ENCODE measurements at places on chromosomes 5 and 9.

DNA sequence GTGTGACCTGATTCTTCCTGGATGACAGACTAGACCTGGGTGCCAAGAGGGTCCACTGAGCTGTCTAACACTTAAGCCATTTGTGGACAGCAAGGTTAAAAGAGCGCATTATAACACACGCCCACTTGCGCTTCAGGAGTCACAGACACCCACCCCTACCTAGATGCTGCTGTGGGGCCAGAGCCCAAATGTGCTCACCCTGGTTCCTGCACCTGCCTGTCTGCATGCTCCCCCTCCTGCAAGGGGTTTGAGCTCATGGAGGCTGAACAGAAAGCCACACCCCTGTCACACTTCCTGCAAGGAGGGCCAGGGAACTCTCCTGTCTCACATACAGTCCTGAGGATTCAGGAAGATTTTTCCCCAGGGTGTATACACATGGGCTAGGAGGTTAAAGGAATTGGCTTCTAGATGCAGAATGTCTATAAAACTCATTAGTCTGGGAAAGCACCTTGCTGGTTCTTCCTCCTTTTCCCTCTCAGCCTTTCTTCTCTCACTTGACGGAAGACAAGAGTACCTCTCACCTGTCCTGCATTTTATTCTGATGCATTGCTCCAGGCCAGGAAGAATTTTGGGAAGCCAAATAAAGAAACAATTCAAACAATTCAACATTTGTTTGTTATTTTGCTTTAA is 87.4 kb upstream of the LHFPL2 start:
- no peak for DNase-seq

GRCh38 chr5:69374911-69375446 is 5.4 kb downstream of the RAD17 start:
- DNase-seq, result no peak

DNA sequence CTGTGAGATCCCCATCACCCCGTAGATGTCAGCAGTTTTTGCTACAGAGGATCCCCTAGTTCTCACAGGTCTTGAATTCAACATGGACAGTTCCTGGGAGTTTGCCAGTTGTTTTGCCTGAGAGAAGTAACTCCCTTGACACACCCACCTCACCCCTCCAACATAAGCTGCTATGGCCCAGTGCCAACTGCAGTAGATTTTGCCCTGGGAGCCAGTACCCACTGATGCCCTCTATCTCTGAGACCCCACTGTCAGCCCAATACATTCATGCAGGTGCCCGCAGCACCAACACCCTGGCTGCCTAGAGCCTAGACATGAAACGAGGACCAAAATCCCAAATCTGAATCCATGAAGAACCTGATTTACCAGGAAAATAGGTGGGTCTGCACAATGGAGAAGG is 583.9 kb upstream of the CTNND2 start:
- no peak for DNase-seq

GRCh38 chr5:94693043-94693822 is 74.8 kb downstream of the SLF1 start:
- DNase-seq, result no peak

DNA sequence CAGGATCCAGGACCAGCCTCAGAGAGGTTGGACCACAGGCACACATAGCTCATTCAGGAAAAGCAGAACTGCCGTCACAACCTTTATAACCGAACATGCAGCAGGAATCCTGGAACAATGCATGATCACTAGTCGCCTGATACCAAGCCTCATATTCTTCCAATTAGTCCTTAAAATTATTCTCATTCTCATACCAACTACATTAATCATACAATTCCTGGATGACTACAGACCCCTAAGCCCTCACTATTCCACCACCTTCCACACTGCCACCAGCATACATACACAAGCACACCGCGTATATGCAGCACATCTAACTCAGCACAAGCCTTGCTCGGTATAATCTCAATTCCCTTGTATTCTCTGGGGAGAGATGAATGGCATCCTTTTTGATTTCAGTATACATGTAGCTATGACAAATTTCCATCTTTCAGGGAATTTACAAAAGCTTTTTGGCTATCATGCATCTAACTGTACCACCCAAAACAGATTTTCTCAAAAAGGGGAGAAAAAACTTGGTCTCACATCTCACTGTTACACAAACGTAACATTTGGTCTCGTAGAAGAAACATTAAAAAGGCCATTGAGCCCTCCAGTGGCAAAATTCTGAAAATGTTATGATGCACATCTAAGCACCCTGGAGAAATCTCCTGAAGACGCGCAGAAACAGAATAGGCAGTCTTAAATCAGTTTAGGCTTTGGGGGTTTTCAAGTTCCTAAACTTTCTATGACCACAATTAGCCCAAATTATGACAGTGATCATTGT is 46.2 kb downstream of the MCTP1 start:
- no peak for DNase-seq

GRCh38 chr9:21708260-21708711 is 94.2 kb upstream of the MTAP start:
- DNase-seq, result no peak

DNA sequence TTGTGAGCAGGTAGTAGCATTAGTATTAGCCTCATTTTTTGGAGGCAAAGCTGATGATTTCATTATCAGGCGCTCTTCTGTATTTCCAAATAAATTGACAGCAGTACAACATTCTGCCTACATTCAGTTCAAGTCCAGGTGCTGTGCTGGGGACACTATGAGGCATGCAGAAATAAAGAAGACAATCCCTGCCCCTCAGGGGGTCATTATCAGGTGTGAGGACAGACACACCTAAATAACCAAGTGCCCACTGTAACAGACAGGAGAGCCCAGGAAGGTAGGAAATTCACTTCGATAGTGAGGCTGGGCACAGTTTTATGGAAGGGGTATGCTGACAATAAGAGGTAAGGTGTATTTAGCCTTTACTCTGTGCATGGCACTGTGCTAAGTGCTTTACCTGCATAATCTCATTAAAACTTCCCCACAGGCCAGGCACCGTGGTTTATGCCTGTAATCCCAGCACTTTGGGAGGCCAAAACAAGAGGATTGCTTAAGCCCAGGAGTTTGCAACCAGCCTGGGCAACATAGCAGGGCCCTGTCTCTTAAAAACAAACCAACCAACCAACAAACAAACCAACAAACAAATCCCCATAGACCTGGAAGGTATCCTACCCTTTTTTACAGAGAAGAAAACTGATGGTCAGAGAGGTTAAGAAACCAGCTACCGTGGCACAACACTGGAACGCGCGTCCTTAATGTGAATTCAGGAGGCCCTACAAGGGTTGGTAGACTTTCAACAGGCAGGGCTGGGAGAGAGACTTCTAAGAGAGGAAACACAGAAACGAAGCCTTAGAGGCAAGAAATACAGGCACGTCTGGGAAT is 17.5 kb upstream of the GPX3 start:
- no peak for DNase-seq

- DNase-seq, result no peak
Measured at GRCh38 chr5:31359839-31360238, 166.4 kb downstream of the CDH6 start.

- DNase-seq, result no peak
Measured at GRCh38 chr5:107671742-107672210, 1.0 kb upstream of the EFNA5 start.

DNA sequence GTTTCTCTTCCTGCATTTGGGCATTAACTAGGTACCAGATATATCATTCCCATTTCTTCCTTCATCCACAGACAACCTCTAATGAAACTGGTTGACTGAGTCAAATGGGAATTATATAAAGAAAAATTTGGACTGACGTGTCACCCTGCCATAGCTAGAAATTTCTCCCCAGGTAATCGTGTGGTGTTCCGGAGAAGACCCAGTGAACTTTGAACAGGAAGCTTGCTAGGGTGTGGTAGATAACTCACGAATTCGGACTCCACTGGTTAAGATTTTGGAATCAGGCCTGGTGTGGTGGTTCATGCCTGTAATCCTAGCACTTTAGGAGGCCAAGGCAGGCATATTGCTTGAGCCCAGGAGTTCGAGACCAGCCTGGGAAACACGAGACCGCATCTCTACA is 114.3 kb upstream of the OTULINL start:
- no peak for DNase-seq

DNA sequence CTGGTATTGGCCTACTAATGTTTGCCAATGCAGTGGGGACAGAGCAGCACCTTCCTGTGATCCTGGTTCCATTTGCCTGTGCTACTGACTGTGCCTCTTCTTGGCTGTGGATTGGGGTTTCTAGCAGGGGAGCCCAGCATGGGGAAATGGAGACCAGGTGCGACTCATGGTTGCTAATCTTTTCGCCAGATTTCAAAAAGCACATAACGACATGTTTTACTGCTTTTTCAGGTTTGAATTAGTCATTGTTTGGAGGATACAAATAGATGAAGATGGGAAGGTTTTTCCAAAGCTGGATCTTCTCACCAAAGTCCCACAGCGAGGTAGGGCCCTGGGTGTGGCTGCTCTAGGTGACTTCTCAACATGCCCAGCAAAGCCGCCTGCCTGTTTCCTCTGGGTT is 57.6 kb downstream of the IPPK start:
- DNase-seq, result no peak

GRCh38 chr5:147708708-147709107 is 73.8 kb downstream of the JAKMIP2 start:
- no peak for DNase-seq

DNA sequence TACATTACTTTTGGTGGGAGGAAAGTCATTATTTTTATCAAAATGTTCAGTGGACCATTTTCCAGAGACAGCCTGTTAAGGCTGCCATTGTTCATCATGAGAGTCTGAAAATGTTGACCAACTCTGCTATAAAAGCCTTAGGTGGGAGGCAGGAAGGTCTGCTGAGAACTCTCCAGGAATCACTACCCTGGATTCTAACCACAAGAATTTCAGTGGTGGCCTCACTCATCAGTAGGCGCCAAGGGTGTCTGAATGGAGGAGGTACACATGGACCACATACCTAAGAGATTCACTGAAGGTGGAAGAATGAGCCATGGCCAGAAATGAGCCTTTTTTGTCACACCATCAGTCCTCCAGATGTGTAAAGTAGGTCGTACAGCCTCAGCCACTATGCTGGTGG is 21.0 kb upstream of the TLX3 start:
- DNase-seq, result no peak

DNA sequence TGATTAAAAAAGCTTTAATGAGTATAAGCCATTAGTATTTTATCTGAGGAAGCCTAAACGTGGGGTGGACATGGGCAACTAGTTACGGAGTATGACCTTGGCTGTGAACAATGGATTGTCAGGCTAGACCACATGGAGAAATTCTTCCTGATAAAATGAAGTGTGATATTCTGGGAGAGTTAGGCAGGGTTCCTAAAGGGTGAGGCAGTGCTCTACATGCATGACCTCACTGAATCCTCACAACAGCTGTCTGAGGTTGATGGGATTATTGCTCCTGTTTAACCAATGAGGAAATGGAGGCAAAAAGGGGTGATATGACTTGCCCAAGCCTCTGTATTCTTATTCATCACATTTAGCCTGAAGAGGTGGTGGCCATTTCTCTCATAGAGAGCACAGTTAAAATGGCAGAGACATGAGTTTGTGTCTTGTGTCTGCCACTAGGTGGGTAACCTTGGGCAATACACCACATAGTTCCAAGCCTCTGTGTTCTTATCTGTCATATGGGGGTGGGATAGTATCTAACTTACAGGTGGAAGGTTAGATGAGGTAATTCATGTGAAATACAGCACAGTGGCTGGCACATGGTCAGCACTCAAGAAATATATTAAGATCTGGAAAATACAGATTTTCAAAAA is 96.1 kb upstream of the NR3C1 start:
- no peak for DNase-seq

DNA sequence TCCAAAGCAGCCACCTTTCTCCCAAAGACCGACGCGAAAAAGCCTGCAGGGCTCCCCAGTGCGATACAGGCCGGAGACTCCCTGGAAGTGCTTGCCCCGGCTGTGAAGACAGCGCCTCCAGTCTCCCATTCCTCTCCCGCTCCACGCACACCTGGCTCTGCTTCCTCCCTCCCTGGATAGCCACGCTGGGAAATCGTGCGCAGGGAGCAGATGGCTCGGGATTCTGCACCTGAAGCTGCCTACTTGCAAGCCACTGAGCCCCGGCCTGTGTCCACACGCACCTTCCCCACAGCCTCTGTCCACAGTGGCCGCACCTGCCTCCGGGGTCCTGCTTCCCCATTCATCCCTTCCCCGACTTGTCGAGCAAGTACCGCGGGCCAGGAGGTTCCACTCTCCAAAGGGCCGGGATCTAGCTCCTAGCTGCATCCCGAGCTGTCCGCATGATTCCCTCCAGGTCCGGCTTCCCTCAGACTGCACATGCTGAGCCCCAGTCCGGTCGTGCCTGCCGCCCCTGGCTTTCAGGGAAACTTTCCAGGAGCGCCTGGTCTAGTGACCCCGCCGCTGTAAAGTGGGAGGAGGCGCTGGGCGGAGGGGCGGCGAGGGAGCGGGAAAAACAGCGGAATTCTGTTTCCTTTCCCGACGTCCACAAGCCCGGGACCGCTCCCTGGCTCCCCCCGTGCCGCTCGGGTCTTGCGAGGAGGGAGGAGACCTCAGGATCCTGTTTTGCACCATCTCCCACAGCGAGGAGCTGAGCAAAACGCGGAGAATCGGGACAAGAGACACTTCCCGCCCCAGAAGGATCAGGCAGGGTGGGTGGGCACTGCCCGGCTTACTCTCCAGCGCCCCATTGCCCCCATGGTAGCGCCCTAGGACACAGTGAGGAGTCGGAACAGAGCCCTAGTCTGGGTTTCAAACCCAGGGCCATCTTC is 2.0 kb downstream of the SEMA6A start:
- no peak for DNase-seq

- DNase-seq, result no peak
Measured at GRCh38 chr5:64165500-64166200, at the start of gene RNF180. RNF180 (plus strand) TSS chr5:64165843; CDS start chr5:64200808, 34,965 bp downstream.

- DNase-seq, result no peak
Measured at GRCh38 chr9:14349146-14349446, 35.2 kb upstream of the NFIB start.

GRCh38 chr9:115327436-115328122 is 209.6 kb upstream of the TNC start:
- no peak for DNase-seq

DNA sequence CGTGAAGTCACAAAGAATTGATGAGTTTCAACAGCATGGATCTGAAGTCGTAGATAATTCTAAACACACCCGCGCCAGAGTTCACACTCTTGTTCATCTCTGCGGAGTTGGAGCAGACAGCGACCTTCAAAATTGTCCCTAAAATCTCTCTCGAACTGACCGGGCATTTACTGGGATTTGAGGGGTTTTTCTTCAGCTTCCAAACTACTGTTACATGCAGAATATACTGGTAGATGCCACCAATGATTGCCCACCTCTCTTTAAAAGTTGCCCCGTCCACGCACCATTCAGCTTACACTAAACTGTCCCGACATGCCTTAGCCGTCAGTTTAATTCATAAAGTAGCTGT is 5.2 kb upstream of the ISL1 start:
- DNase-seq, result no peak

- DNase-seq, result no peak
Measured at GRCh38 chr5:82445726-82446335, 167.7 kb upstream of the RPS23 start.

DNA sequence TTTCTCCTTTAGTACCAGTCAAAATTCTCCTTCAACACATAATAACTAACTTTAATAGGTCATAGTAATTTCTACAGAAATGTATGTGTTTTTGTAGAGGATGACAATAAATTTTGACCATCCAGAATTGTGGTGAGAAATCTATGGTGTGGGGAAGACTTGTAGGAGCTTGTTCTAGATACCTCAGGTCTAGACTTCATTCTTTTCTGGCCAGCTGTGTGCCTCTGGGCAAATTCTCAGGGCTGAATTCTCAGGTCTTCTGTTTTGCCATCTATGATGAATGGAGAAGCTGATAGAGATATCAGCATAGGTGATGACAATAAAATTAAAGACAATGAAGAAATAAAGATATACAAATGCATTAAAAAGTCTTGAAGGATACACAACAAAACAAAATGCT is 298.6 kb upstream of the MEF2C start:
- no peak for DNase-seq

- DNase-seq, result no peak
Measured at GRCh38 chr5:7192016-7192415, 203.9 kb upstream of the ADCY2 start.

Data from stimulated activated CD4-positive, alpha-beta T cell treated with anti-CD3 and anti-CD28 coated beads, Interleukin-15, amount 100 ng/mL, for 1 hour (primary cell).